ENCODE measurements at places on chromosomes 5 and 9.

DNA sequence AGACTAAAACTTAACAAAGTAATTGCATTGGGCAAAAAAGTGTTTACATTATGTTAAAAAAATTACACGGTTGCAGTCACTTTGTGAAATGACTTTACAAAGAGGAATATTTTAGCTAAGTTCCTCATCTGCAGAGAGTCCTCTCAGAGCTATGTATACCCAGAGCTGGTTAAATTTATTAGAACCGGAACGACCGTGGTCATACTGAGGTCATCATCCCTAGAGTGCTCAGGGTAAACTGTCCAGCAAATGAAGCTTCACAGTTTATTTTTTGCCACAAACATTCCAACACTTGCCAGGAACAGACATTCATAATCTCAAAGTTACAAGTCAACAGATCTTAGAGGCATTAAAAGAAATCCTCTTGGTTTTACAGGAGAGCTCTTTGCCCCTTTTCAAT, 897 bp downstream of the ROPN1L start:
- DNase-seq = no peak

DNA sequence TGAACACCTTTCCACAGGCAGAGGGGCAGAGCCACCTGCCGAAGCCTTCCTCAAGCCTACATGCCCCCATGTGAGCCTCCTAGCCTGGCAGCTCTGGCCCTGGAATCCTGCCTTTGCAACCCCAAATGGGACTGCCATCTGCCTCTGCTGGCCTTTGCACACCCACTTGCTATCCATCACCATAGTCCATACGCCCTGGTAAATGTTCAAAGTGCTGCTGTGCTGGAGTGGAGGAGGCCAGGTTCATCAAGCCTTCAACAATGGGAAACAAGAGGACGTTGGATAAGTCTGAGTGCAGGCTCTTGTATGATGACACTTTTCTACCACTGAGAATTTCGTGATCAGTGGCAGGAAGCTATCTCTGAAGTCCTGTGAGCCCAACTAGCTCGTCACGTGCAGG, 159.8 kb downstream of the MED10 start:
- no peak for DNase-seq

- DNase-seq = no peak
Measured at GRCh38 chr5:33828626-33829308, 63.0 kb downstream of the ADAMTS12 start.

- no peak for DNase-seq
Measured at GRCh38 chr5:10351199-10351905, 2.1 kb upstream of the MARCHF6 start.

DNA sequence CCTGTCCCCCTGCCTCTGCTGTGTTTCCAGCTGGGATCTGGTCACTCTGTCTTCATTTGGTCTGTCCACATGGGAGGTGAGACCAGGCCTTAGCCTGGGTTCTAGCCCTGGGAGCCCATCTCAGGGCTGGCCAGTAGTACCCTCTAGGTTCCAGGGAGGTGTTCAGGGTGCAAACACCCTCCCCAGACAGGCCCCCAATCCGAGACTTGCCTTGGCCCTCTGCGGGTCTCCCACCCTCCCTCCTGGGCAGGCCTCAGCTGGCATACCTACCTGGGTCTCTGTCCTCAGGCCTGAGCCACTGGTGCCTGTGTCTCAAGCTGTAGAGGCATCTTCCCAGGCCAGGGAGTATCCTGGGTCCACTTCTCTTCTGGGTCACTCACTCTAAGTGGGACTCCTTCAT, 925 bp upstream of the SAPCD2 start:
- DNase-seq = no peak

DNA sequence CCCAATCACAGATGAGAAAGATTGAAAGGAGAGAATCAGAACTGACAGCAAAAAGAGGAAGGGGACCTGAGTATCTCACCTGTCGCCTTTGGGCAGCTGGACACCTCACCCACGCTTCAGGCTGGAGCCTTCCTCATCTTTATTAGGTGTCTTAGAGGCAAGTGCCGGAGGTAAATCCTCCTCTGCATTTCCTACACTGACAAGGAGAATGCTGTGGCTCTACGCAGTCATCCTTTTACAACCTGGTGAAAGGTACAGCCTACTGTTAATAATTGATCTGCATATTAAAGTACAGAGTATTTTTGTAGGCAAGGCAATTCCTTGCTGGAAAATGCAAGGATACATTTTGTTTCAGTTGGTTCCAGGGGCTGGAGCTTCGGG, 34.8 kb downstream of the PRLR start:
- no peak for DNase-seq

DNA sequence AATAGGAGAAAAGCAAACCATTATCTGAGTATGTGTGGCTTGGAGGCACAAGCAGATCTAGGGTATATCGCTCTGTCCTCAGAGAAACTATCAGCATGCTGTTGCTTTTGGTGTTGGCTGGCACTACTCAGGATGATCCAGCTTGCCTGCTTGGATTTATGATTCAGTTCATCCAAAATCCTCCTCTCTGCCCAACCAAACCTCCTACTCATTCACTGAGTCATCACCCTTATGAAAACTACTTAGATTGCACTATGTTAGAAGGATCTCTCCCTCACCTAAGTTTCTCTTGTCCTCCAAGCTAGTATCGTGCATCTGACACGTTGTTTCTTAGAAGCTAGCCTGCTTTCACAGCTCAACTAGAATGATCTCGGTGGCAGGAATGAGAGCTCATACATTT, 14.2 kb upstream of the ZBED3 start:
- DNase-seq = no peak

DNA sequence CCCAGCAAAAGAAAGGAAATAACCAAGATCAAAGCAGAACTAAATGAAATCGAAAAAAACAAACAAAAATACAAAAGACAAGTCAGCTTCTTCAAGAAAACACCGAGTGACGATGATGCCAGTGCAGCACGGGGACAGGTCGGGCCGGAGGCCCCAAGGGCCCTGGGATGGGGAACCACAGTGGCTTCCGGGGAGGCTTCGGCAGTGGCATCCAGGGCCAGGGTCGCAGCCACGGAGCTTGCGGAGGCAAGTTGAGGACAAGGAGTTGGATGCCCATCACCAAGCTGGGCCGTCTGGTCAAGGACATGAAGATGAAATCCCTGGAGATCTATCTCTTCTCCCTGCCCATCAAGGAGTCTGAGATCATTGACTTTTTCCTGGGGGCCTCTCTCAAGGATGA, 53.2 kb upstream of the WDR41 start:
- DNase-seq = no peak

DNA sequence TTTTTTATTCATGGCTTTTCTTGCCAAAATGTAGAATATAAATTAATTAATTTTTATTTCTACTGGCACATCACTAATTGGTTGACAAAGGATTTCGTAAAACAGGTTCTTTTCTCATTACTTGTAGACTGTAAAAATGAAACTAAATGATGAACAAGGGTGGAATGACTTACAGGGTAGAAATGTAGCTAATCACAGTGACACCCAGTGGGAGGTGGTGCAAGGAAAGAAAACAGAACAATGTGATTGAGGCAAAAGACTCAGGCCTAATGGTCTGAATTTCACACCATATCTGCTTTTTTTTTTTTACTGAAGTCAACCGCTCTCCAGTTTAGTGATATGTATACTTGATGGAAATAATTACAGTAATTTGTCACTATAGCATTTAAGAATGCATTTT, 28.9 kb downstream of the GABRG2 start:
- no peak for DNase-seq

DNA sequence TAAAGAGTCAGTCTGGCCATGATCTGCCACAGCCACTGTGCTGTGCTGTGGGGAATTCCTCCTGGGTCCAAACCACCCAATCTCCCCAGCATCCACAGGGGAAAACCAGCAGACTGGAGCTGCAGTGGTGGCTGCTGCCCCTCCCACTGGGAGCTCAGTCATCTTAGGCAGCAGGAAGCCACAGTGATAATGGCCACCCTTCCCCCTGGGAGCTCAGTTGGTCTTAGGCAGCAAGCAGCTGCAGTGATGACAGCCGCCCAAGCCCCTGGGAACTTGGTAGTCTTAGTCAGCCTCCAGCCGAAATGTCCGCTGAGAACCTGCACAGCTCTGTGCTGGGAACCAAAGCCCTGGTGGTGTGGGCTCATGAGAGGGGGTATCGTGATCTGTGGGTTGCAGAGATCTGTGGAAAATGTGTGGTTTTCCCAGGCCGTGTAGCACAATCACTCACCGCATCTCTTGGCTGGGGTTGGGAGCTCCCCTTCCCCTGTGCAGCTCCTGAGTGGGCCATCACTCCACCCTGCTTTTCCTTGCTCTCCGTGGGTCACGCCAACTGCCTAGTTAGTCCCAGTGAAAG, 38.4 kb upstream of the SMIM15 start:
- no peak for DNase-seq

DNA sequence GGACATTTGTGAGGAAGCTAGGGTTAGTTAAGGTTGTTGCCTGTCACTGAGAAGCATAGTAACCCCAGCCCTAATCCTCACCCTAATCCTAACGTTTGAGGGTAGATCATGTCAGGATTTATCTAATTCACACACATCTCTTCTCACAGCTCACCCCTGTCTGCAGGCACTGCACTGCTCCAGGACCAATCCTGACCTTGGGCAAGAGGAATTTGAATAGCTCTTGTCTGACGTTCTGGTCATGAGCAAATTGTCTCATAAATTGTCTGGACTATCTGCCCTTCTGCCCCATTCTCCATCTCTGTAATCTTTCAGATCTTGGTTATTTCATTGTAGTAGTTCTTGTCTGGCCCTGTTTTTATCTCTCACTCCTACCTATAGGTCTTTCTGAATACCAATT, 18.7 kb downstream of the CRHBP start:
- DNase-seq = no peak

DNA sequence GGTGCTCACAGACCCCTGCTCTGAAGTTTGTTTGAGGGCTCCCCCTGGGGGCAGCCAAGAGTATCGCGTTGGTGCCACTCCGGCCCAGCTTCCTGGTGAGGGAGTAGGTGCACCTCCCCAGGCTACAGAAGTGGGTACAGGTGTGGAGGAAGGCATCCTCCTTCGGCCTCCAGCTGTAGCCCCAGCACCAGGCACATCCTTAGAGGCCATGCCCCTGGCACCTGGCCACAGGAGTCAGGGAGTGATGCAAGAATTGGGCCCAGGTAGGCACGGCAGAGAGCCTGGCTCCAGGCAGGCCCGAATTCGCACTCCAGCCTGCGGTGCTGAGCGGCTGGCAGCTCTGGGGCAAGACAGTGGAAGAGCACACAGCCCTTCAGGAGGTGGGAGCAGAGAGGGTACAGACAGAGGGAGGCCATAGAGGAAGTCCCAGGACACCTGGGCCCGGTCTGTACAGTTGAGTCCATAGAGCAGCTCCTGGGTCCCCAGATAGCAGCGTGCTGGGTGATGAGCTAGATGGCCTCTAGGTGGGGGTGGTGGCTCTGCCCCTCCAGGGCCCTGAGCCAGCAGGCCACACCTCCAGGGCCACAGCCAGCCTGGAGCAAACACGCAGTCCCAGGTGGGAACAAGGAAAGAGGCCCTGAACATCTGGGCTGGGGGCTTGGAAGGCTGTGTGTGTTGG, 2.4 kb downstream of the SAPCD2 start:
- DNase-seq = peak; percentile 87

DNA sequence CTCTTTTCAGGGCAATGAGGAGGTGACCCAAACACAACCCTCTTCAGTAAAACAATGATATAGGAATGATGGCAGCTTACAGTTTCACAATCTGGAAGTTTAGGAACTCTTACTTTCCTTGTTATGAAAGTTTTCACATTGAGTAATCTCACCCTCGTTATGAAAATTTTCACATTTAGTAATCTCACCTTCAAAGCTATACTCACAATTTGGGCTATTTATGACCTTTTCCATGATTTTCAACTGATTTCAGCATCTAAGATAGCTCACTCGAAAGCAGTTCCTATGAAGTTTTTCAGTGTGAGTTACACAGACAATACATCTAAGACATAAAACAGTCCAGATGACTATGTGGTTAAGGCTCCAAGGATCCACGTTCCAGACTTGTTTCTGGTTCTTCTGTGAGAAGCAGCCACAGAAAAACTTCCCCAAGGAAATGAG, 57.1 kb downstream of the FOXD1 start:
- no peak for DNase-seq

DNA sequence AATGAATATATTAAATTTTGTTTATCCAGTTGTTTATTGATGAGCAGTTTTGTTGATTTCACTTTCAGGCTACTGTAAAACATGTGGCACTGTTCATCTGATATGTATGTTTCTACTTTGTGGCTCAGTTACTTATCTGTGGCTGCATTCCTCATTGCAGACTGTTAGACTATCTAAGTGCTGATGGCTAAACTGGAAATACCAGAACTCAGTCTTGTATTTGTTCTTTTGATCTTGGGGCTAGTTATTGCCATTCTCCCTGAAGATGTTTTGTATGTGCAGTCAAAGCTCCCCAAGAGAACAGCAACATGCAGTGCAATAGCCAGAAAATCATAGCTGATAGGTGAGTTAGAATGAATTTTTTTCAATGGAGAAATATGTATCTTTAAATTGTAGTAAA, 162.2 kb downstream of the GADD45G start:
- DNase-seq = no peak

- DNase-seq = no peak
Measured at GRCh38 chr9:105291938-105292337, 47.5 kb downstream of the SLC44A1 start.

- no peak for DNase-seq
Measured at GRCh38 chr5:168480601-168481000, 5.7 kb upstream of the RARS1 start.

DNA sequence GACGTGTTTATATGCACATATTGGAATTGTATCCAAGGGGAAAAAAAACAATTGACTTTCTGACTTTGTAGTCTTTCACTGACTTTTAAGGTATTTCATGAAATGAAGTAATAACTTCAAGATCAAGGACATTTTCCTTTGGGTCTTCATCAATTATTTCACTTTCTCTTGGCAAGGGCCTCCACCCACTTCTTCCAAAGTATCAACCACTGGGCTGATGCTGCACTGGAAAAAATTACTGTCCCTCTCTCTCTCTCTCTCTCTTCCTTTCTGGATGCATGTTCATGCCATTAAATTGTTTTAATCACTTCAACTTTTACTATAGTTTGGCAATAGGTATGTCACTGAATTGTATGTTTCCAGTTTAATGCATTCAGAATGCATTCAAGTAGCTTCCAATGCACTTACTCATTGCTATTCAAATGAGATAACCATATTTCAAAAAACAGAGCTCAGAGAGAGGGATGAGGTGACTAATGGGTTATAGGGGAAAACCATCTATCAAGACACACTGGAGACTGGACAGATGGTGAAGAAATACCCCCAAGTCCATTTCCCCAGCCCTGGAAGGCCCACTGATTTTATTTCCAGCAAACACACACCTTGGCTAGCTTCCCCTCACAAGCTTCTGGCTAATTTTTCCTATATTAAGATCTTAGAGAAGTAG, 585.3 kb downstream of the EBF1 start:
- no peak for DNase-seq

DNA sequence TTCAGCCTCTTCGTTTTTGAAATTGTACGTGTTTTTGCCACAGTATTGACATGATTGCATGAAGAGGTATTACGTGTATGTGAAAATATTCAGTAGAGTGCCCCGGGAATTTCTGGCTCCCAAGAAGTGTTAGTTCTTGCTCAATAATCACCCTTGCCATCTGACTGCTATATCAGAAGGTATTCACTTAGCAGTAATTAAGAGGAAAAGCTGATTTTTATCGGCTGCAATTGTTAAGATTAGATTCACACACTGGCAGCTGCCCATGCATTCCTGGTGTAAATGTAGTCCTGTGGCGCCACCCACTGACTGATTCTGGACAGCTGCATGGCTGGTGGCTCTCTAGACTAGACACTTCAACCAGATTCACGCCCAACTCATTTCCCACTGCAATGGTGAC, 440.1 kb upstream of the ADAMTS16 start:
- no peak for DNase-seq

GRCh38 chr9:112119225-112120029, 55.7 kb downstream of the SUSD1 start:
- DNase-seq = no peak

GRCh38 chr9:38176251-38176650, 107.2 kb upstream of the SHB start:
- no peak for DNase-seq
